ENCODE measurements at places on chromosomes 12 and 14. TPM values are rescaled to one million over a fixed set of nuclear protein-coding genes. Genes with fewer than 3 reads are reported as not detected.

DNA sequence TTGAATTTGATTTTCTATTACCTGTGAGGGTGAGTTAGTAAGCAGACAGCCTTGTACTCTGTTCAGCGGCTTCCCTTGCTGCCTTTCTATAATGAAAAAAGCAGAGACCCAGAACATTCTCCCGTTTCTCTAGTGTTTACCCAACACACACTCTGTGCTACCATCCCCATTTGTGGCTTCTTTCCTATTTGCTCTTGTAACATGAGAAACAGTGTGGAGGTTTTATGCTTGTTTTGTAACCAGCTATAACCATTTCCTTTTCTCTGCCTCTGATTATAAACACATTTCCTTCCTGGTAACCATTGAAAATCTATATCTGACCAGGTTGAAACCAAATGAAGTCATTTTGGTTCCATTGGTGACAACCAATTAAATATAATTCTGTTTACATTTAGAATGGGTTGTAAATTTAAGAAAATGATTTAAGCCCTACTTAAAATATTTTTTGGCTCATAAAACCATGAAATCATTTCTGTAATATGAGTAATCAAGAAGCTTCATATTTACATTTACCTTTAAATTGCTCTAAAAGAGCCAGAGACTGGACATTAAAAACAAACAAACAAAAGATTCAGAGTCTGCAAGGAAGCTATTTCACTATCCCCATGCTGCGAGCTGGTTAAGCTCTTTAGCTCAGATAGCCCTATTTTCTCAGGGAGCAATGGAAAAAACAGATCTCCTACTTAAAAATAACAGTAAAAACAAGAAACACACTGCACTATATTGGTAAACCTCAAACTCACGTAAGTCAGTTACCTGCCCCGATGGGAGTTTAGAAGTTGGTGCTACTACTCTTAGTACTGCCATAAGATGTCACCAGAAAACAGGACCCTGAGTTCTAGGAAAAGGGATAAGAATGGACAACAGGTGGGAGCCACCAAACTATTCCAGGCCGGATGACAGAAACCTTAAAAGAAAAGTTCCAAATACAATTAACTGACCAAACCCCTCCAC, 206.5 kb upstream of the EEA1 start:
- peak; percentile 27 for DNase-seq
- H3K4me1 ChIP-seq: peaks cover 28% of the 10 kb centered on the region
- no peak overlapping the region for H3K4me3 ChIP-seq
- no peaks in the 10 kb centered on the region for H3K27me3 ChIP-seq
- H3K36me3 ChIP-seq: no peaks in the 10 kb centered on the region

GRCh38 chr14:53715193-53715721, 241.4 kb downstream of the BMP4 start:
- peak; percentile 59 for DNase-seq
- H3K4me1 ChIP-seq: no peaks in the 10 kb centered on the region
- H3K27me3 ChIP-seq: 0 out of 2 replicates have a peak, but pooled peaks cover 3% of the 10 kb centered on the region
- H3K27ac ChIP-seq: no peak overlapping the region
- peak overlapping the region; percentile 9 for H3K4me3 ChIP-seq
- H3K36me3 ChIP-seq: no peaks in the 10 kb centered on the region

- no peaks in the 10 kb centered on the region for H3K36me3 ChIP-seq
- H3K4me1 ChIP-seq: peaks cover 34% of the 10 kb centered on the region
- no peak for DNase-seq
- no peak overlapping the region for H3K27ac ChIP-seq
Measured at GRCh38 chr12:96497855-96498254, 8.5 kb downstream of the CFAP54 start.

DNA sequence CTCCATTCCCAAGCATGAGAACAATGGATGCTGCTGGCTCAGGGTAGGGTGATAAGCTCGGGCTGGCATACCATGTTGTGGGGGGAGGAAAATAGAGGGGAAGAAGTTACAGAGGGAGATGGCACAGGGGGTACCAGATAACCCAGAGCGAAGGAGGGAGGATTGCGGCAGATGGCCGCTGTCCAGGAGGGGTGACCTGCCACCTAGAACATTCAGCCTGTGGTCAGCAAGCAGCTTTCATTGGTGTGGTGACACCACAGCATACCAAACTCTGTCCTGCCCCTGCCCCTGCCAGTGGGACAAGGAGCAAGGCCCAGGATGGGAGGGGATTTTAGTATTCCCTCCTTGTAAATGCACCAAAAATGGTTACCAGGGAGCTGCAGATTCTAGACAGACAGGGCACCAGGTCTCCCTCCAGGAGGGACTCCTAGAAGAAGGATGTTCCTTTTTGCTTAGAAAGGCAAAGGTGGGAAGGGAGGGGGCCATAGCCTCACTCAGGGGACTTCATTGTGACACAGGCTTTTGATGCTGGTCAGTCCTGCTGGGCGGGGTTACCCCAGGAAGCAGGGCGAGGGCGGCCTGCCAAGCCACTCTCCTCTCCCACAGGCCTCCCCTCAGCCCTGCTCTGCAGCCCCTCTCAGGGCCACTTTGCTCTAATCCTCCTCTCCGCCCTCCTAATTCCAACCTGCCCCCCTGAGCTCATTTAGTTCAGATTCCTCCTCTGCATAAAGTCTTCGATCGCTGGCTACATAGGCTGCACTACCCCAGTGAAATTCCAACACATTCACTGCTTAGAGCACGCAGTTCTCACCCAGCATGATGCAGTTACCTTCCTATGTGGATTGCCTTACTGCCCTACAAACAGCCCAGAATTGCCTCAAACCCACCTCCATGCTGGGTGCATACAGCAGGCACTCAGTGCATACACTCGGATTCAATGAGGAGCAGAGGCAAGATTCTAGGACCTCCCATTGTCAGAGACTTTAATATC, 36.0 kb upstream of the PLEKHG6 start:
- H3K36me3 ChIP-seq: no peaks in the 10 kb centered on the region
- no peak overlapping the region for H3K4me3 ChIP-seq
- no peak overlapping the region for H3K27ac ChIP-seq
- peaks cover 6% of the 10 kb centered on the region for H3K4me1 ChIP-seq

DNA sequence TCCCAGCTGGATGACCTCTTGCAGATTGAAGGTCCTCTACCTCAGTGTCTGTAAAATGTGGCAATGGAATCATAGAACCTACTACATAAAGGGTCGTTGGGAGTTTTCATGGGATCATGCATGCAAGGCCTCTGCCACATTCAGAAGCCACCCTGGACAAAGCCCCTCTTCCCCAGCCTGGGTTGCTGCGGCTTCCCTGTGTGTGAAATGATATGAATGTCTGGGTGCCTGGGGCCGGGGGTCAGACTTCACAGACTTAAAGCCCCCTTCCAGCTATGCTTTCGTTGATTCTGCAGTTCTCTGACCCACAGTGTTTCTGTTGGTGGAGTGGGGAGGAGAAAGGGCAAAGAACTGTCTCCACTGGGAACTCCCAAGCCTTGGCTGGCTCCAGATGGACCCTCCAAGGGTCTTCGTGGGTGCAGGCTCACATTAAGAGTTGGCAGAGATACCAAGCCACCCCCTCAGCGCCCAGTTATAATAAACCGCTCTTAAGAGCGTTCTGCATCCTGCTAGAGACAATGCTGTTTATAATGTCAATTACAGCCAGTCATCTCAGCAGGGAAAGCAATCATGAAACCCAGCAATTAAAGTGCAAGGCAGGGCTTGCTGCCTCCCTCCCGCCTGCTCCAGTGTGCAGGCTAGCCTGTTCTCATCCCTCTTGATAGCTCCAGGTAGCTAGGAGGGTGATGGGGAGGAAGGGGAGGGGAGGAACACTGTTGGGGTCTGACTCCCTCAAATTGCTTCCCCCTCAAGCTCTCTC, 210.9 kb upstream of the FKBP4 start:
- H3K27ac ChIP-seq: no peak overlapping the region
- H3K4me1 ChIP-seq: no peaks in the 10 kb centered on the region
- H3K36me3 ChIP-seq: peaks cover 4% of the 10 kb centered on the region

- H3K4me1 ChIP-seq: peaks cover 7% of the 10 kb centered on the region
- no peaks in the 10 kb centered on the region for H3K27me3 ChIP-seq
- no peak overlapping the region for H3K27ac ChIP-seq
- DNase-seq: no peak
Measured at GRCh38 chr12:78157199-78157598, 326.5 kb downstream of the NAV3 start.

- DNase-seq: no peak
- H3K36me3 ChIP-seq: no peaks in the 10 kb centered on the region
- no peak overlapping the region for H3K27ac ChIP-seq
Measured at GRCh38 chr14:56811593-56812363, 1.5 kb upstream of the OTX2 start.

DNA sequence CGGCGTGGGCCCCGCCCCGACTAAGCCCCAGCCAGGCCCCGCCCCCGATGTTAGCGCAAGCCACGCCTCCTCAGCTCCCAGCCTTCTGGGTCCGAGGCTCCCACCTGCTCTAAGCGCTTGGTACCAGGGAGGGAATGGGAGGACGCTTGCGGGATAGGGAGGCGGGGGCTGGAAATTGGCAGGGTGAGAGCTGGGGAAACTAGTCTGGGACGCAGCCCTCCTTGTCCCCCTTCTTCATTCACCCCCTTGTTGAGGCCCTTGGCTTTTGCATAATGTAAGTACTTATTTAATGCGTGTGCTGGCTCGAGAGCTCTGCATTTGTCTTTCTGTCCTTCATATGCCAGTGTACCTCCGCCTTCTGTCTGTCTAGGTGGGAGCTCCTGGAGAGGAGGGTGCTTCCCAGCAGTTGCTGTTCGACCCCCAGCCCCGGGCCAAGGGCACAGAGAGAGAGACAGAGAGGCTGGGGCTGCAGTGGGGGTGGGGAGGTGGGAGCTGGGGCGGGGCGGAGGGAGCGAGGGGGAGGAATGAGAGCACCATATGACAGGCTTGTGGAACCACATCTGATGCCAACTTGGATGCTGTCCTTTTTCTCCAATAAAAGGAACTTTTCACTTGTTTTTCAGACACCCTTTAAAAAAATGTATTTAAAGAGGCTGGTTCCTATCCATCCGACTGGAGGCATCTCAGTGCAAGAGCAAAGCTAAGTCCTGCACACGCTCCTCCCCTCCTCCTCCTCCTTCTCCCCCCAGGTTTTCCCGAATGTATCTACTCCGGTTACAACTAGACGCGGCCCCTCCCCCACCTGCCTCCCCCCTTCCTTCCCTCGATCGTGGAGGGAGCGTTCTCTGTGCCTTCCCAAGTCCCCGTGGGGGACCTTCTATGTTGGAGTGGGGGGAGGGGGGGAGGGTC, 25.6 kb upstream of the MAP1LC3B2 start:
- DNase-seq: peak; percentile 78
- peak overlapping the region; percentile 70 for H3K4me3 ChIP-seq
- H3K4me1 ChIP-seq: peaks cover 14% of the 10 kb centered on the region

GRCh38 chr12:12673296-12673695, 22.7 kb downstream of the GPR19 start:
- H3K4me1 ChIP-seq: peaks cover 19% of the 10 kb centered on the region
- H3K27ac ChIP-seq: no peak overlapping the region
- no peaks in the 10 kb centered on the region for H3K27me3 ChIP-seq
- DNase-seq: no peak
- no peak overlapping the region for H3K4me3 ChIP-seq

DNA sequence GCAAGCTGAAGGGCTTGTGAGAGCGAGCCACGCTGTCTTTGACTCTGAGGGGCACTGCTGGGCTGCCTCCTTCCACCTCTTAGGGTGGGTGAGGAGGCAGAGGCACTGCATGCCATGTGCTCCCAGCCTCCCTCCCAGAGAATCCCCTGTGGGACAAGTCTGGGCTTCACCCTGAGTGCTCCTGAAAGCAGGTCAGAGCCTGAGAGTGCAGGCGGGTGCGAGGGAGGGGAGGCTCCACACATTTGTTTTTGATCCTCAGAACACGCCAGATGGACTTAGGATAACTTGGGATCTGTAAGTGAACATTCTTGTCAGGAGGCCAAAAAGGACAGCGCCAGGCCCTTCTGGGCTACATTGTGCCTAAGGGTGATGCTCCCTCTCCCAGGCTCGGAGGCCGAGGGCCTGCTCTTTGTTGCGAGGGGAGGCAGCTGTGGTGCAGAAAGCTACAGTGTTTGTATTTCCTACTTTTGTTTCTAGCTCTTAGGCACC, 155.4 kb downstream of the TMX1 start:
- H3K27ac ChIP-seq: peak overlapping the region; percentile 98
- H3K36me3 ChIP-seq: no peaks in the 10 kb centered on the region
- H3K4me3 ChIP-seq: peak overlapping the region; percentile 32
- no peaks in the 10 kb centered on the region for H3K27me3 ChIP-seq
- peak; percentile 78 for DNase-seq

WNT1 gene
- total RNA-seq: not detected

SERPINA4 gene
- not detected for total RNA-seq
